Activated naive CD8-positive, alpha-beta T cell treated with anti-CD3 and anti-CD28 coated beads, Interleukin-2, amount 50 U/mL, for 16 hours (primary cell): ENCODE measurements at places on chromosomes 3 and 15.

DNA sequence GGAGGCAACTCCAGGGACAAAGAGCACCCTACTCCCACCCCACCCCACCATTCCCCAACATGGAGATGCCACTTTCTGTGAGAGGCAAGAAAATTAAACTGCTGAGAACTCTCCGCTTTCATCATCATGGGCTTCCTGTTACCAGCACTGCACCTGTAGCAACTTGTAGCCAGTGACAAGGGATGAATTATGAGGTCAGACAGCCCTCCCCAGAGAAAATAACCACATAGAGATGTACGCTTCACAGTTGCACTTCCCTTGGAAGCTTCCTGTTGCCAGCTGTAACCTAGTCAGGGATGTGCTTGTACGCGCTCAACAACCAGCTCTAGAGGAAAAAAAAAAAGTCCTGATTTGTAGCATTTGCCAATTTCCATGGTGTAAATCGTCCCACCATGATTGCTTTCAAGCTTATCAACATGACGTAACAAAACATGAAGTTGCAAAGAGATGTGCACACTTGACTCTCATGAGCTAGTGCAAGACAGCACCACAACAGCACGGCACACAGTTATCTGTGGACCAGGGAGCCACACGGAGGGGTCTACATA lies 145.4 kb downstream of the RAB11A start:
- no peak for DNase-seq

DNA sequence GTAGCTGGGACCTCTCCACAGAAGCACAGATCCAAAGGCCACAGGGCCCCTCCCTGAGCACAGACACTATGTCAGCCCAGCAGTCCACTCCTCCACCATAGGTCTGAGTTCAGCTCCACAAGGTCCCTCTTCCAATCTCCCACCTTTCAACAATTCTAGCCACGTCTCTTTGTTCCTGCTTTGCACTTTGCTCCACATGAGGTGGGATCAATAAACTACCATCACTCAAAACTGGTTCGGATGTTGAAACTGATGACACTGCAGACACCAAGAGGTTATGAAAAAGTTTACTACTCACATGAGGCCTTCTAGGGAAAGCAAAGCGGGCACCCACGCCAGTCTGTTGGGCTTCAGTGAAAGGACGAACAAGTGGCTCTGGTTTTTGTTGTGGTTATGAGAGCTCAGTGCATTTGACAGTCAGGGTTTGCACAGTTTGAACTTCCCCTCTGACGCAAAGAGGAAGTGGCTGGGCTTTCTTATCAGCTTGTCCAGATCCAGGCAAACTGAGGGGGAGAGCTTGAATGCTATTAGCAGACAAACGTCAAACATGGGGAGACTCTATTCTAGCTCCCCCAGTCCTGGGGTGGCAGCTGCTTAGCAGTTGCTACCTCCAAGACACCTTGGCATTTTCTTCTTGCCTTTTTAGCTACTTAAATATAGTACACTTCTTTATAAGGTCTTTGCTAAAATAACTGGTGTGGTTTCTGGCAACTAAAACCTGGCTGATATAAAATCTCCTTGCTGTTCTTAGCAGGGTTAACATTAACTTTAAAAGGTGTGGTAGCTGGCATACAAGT lies 37.8 kb downstream of the ZNF445 start:
- peak; percentile 21 for DNase-seq

DNA sequence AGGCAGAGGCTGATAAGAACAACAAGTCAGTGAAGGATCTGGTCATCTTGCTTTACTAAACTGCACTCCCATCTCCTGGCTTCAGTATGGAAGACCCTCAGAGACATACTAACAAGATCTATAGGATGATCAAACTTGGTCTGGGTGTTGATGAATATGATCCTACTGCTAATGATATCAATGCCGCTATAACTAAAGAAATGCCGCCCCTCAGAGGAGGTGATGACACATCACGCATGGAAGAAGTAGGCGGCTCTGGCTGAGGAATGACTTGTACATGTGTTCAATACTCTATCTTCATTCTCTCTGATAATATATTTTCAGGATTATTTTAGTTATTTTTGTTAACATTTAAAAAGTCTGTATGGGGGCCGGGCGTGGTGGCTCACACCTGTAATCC lies 17.5 kb upstream of the EIF2B5 start:
- DNase-seq: no peak

DNA sequence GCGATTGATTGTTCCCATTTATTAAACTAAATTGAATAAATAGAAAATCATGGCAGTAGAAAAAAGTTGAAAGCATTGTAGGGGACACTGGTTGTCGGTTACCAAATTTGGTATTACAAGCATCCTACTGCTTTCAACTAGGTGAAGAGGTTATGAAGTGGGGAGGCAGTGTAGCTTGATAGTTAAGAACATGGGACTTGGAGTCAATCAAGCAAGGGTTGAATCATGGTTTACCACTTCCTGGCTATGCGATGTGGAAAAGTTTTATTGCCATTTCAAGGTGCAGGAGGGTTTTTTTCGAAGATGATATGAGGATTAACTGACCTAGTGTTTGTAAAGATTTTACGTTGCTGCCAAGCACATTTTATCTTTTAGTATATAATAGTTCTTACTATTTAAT lies 318.2 kb upstream of the KCNH8 start:
- DNase-seq: no peak

DNA sequence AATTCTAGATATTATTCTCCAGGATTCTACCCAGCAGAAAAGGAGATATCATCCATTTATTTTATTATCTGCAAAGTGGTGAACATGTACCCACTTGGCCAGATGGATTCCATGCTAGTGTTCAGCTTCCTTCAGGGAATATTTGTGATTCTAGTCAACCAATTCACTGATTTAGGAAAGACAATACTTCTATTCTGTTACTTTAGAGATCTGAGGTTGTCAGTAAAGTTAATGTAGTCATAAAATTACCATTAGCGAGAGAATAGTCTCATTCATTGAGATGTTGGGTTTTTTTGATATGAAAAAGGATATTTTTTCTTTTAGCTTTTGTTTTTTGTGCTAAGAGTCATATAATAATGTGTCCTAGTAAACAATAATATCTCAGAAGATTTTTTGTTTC lies 222.8 kb downstream of the CGGBP1 start:
- no peak for DNase-seq

- no peak for DNase-seq
These were observed 161.2 kb upstream of the TMCO5A start for GRCh38 chr15:37773111-37773860.

- no peak for DNase-seq
These were observed 122.8 kb downstream of the EEFSEC start for GRCh38 chr3:128276146-128276435.

DNA sequence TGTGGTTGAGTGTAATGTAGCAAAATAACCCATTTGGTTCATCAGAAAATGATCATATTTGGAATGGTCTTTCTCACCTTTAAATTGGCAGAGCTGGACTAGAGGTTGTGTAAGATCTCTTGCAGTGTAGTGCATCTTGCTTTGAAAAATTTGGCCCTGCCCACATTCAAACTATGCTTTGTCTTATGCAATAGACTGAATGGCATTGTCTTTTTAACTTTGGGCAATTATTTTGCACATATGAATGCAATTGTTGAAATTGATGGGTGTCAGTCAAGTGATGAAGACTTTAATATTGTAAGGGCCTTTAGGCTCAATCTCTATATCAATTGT lies 381.4 kb downstream of the GRM7 start:
- DNase-seq: no peak

DNA sequence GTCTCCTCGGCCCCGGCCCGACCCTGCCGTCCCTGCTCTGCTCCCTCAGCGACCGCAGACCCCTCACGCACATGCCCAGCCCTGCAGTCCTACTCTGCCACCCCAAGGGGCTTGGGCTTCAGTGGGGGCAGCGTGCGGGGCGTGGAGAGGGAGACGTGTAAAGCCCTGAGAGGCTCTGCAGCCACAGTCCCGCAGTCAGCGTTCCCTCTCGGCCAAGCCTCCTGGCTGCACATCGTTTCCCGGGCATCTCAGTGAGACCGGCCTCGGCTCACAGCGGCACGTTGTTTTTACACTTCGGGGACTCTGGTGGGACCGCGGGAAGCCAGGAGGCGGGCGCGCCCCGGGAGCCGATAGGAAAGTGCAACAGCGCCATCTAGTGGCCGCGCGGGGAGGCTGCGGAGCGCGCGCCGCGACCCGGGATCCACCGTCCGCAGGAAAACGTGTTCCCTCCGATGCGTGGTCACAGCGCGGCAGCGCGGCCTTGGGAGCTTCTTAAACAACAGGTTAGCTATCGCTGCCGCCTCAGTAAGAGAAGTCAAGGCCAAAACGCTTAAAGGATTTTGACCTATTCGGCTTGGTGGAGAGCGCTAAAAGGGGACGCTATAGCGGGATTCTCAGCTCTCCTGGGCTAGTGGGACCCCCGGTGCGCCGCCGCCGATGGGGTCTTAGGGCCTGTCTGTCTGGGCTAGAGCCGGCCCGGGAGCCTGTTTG lies 226.8 kb upstream of the IGF1R start:
- DNase-seq: peak; percentile 25

GRCh38 chr3:94544131-94544789 lies 481.4 kb downstream of the NSUN3 start:
- no peak for DNase-seq
